ENCODE measurements at places on chromosomes 1 and 21.

DNA sequence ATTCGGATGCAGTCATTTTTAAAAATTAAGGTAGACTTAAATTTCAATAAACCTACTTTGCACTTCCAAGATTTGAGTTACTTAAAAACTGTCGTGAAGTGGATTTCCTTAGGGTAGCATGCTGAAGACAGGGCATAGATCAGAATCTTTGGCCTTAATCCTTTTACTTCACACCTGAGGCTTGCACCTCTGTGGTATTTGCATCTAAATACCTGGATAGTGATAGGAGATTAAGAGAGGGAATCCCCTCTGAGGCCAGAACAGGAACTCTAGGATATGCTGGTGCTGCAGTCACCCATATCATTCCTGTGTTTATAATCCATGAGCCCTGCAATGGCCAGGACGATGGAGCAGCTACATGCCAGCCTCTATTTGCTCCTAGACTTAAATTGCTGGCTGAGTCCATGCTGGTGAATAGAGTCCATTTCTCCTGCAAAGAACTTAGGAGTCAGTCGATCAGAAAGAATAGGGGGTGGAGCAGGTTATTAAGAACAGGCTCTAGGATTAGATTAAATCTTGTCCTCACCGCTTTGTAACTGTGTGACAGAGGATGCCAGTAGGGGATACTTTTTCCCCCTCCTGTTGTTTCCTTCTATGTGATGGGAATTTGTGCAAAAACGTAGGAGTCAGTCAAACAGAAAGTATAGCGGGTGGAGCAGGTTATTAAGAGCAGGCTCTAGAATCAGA lies 333.6 kb downstream of the DUSP10 start:
- no peaks in the 10 kb centered on the region for H3K27me3 ChIP-seq
- H3K27ac ChIP-seq = no peak overlapping the region
- H3K36me3 ChIP-seq = no peaks in the 10 kb centered on the region
- H3K4me1 ChIP-seq = no peaks in the 10 kb centered on the region

DNA sequence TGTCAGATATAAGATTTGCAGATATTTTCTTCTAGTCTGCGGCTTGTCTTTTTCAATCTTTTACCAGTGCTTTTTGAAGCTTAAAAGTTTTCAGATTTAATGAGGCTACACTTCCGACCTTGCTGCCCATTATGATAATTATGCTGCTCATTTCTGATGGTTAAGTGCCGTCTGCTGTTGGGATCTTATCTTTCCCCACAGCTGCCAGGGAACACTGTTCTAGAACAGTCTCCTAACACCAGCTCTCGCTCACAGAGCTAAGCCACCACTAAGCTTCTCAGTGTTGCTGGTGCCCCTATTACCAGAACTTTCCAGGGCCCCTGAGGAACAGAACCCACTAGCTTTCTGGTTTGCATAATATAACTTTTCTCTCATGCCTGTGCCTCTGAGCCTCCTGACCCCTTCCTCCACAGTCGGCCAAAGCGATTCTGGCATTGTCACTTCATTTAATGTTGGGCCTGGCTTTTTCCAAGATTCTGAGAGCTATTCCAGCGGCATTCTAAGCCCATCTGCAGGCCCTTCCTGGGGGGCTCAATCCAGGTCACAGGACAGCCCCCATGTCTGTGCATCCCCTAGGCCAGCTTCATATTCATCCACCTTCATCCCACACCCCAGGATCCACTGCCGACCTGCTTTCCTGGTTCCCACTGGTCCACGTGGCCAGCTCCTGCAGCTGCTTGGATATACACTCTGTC lies 237.0 kb downstream of the PTPRU start:
- H3K4me3 ChIP-seq = no peak overlapping the region
- no peaks in the 10 kb centered on the region for H3K36me3 ChIP-seq
- H3K27ac ChIP-seq = no peak overlapping the region

DNA sequence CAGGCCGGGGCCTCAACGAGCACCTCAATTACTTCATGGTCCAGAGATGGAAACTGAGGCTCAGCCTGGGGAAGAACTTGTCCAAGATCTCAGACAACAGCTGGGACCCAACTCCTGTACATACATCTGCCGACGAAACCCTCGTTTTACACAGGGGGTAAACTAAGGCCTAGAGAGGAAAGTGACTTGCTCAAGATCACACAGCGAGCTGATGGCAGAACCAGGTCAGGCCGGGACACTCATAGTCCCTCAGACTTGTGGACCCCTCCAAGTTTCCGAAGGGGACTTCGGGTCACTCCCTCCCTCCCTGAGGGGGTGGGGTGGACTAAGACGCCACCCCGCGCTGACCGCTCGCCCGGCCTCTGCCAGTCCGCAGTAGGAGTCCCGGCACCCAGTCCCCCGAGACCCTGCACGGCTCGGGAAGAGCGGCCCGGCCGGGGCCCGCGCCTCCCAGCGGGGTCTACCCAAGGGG lies 430 bp downstream of the WASF2 start:
- H3K4me3 ChIP-seq = peak overlapping the region; percentile 77
- DNase-seq = no peak
- peaks cover 55% of the 10 kb centered on the region for H3K4me1 ChIP-seq
- no peaks in the 10 kb centered on the region for H3K27me3 ChIP-seq
- peak overlapping the region; percentile 99 for H3K27ac ChIP-seq

DNA sequence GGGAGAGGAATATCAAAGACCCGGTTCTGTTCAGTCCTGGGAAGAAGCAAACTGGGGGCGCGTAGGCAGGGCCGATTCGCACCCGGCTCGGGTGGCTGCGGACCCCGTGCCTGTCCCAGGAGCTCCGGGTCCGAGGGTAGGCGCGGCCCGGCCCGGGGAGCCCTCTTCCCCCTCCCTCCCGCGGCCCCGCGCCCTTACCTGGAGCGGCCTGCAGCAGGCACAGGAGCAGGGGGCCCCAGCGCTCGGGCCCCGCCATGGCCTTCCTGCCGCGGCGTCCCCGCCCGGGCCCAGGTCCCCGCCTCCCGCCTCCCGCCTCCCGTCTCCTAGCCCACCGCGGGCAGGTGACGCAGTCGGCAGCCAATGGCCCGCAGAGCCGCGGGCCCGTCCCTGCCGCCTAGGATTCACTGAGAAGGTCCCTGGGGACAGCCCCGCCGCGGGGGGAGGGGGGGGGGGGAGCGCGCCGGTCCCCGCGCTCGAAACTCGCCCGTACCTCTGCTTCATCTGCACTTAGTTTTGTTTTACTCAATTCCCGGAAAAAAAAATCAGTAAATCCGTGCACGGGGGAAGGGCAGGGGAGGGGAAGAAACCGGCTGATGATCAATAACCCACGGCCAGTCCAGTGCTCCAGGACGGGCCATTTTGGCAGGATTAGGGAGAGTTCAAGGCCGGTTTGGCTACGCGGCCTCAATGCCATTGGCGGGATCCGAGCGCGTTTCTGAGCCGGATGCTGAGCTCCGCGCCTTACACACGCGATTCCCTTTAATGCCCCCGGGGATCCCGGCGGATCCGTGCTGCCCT lies at the start of gene IFNLR1:
Gene IFNLR1 (minus strand): TSS at position 297 of the 798 bp plus-strand sequence. CDS start 41 bp downstream, at position 256.
- H3K27me3 ChIP-seq = no peaks in the 10 kb centered on the region
- H3K4me1 ChIP-seq = peaks cover 13% of the 10 kb centered on the region
- peak within 1 kb of the TSS; percentile 21 for H3K27ac ChIP-seq
- peak; percentile 61 for DNase-seq
- no peaks in the 10 kb centered on the region for H3K36me3 ChIP-seq
- peak within 1 kb of the TSS; percentile 56 for H3K4me3 ChIP-seq

DNA sequence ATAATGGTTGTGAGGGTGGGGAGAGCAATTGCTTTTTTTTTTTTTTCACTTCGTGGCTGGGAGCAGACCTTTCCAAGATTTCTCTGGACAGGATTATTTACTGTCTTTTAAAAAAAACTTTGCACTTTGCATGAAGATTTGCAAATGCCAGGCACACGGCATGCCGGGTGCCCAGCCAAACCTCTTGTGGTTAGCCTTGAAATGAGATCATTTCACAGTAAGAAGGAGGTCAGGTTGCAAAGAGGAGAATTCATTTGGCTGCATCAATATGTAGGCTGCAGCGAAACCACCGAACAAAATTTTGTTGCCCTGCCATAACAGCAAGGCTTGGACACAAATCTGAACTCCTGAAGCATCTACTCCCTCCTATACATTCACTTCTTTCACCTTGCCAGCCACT lies 36.5 kb upstream of the KCND3 start:
- no peaks in the 10 kb centered on the region for H3K27me3 ChIP-seq
- H3K4me1 ChIP-seq = no peaks in the 10 kb centered on the region
- H3K4me3 ChIP-seq = no peak overlapping the region
- no peak overlapping the region for H3K27ac ChIP-seq

DNA sequence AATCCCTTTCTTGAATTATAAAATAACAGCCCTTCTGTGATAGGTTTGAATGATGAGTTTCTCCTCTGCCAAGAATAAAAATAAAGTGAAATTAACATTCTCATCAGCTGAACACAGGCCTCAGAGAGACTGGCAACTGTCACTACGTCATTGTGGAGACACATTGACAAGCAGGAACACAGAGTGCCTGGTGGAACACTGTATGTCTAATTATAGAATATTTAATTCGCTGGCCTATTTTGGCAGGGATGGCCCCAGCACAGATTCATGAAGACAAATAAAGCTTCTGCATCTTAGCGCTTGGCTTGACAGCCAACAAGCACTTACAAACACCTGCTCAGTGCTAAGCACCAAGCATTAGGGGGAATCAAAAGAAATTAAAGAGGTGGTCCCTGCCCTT lies 52.0 kb upstream of the SMYD2 start:
- H3K4me1 ChIP-seq = peaks cover 30% of the 10 kb centered on the region
- peak; percentile 82 for DNase-seq
- H3K27ac ChIP-seq = peak overlapping the region; percentile 54
- H3K36me3 ChIP-seq = no peaks in the 10 kb centered on the region
